Fibroblast of lung (primary cell): ENCODE measurements at places on chromosomes 2 and 18. TPM values are rescaled to one million over a fixed set of nuclear protein-coding genes. Genes with fewer than 3 reads are reported as not detected.

DLGAP1 gene
- polyA plus RNA-seq = 0.16 and 0.61 TPM in 2 replicates

GRCh38 chr2:226136739-226137138 lies 662.9 kb downstream of the IRS1 start:
- DNase-seq = peak; percentile 8

GRCh38 chr18:52451851-52452250 lies 111.9 kb downstream of the DCC start:
- DNase-seq = no peak

DNA sequence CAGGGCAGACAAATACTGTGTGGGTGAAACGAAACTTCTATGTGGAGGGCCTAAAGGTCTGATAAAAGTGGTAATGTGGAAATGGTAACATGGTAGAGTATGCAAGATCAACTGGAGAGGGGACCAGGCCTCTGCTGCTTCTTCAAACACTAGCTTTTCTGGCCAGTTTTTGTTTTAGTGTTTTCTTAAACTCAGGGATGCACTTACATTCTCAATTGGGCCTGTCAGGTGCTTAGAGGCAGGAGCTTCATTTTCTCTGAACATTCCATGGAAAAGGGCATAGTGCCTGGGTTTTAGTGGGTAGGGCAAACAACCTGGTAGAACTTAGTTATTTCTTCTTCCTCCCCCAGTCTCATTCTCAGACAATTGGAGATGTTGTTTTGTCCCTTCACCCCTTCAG lies 10.5 kb upstream of the ST3GAL5 start:
- DNase-seq = no peak

GRCh38 chr18:62368100-62368499 lies 43.0 kb downstream of the TNFRSF11A start:
- DNase-seq = no peak

- no peak for DNase-seq
Measured at GRCh38 chr2:117858336-117858735, 43.8 kb downstream of the DDX18 start.

GRCh38 chr2:75142081-75142480 lies 57.2 kb downstream of the TACR1 start:
- DNase-seq = peak; percentile 11

- no peak for DNase-seq
Measured at GRCh38 chr18:38010971-38011857, 445.6 kb upstream of the CELF4 start.
